ENCODE measurements at places on chromosomes 11 and 22. TPM values are rescaled to one million over a fixed set of nuclear protein-coding genes. Genes with fewer than 3 reads are reported as not detected.

FAM111B gene
- total RNA-seq, result 7.7 TPM

CCDC157 gene
- total RNA-seq, result 3.3 TPM

TSSK2 gene
- not detected for total RNA-seq

TEX12 gene
- total RNA-seq, result not detected

STARD10 gene
- 22.3 TPM for total RNA-seq

MEI1 gene
- total RNA-seq, result not detected

SCGB1D2 gene
- total RNA-seq, result not detected

CEP126 gene
- total RNA-seq, result 3.5 TPM

IL18 gene
- total RNA-seq, result 83.8 TPM

FADS1 gene
- total RNA-seq, result 141 TPM

UBE4A gene
- 12.4 TPM for total RNA-seq

APOA4 gene
- total RNA-seq, result not detected

LSP1 gene
- total RNA-seq, result 1.2 TPM

DAGLA gene
- total RNA-seq, result 5.5 TPM

ART1 gene
- total RNA-seq, result not detected

ARHGAP42 gene
- total RNA-seq, result 6.3 TPM

IGLL1 gene
- not detected for total RNA-seq

MAPK8IP2 gene
- 4.1 TPM for total RNA-seq

LRRC56 gene
- total RNA-seq, result 0.55 TPM

MS4A15 gene
- not detected for total RNA-seq

CFAP300 gene
- total RNA-seq, result 5.9 TPM

KCNK4 gene
- 0.24 TPM for total RNA-seq
